ENCODE measurements at places on chromosomes 5 and 9.

GRCh38 chr5:148979083-148979723 is 83.7 kb downstream of the SH3TC2 start:
- no peak for DNase-seq

DNA sequence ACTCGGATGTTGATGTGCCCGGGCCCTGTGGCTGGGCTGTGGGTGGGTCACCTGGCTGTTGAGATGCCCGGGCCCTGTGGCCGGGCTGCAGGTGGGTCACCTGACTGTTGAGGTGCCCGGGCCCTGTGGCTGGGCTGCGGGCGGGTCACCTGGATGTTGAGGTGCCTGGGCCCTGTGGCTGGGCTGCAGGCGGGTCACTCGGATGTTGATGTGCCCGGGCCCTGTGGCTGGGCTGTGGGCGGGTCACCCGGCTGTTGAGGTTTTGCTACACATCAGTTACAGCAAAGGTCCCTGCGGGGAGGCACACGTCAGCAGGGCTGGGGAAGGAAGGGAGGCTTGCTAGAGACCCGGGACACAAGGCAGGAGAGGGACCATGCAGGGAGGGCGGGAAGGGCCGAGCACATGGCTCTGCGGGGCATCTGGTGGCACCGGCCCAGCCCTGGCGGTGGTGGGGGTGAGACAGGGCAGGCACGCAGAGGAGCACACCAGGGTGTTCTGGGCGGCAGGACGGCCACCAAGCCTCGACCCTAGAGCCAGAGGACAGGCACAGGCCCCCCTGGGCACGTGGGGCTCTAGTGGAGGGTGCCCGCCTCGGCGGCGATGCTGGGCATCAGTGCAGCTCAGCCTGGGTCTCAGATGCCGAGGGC is 35.4 kb downstream of the PNPLA7 start:
- DNase-seq, result no peak

GRCh38 chr5:78837836-78838235 is 147.3 kb downstream of the ARSB start:
- DNase-seq, result no peak

GRCh38 chr5:16179511-16179935 is at the start of gene MARCHF11:
Gene MARCHF11, minus strand, starts transcription at chr5:16179791. Its CDS starts 216 bp downstream, at chr5:16179575.
- DNase-seq, result no peak

- DNase-seq, result no peak
Measured at GRCh38 chr9:12739014-12739652, 35.7 kb upstream of the LURAP1L start.

- no peak for DNase-seq
Measured at GRCh38 chr5:107526-107925, 15.6 kb downstream of the PLEKHG4B start.

GRCh38 chr9:75140261-75140660 is 51.9 kb downstream of the OSTF1 start:
- no peak for DNase-seq

- DNase-seq, result no peak
Measured at GRCh38 chr5:16482891-16483290, 17.3 kb upstream of the ZNF622 start.

GRCh38 chr9:93065135-93065720 is 6.7 kb downstream of the SUSD3 start:
- no peak for DNase-seq

- DNase-seq, result no peak
Measured at GRCh38 chr5:9624196-9624947, 5.8 kb downstream of the TAS2R1 start.

DNA sequence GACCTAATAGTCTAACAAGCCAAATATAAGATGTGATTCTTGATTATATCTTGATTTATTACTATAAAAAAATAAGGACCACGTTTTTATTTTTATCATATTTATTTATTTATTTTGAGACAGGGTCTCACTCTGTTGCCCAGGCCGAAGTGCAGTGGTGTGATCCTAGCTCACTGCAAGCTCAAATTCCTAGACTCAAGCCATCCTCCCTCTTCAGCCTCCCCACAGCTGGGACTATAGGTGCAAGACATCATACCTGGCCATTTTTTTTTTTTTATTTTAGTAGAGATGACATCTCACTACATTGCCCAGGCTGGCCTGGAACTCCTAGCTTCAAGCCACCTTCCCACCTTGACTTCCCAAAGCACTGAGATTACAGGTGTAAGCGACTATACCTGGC is 61.0 kb upstream of the LARP1 start:
- DNase-seq, result no peak

- no peak for DNase-seq
Measured at GRCh38 chr5:39928709-39929108, 503.9 kb upstream of the DAB2 start.

DNA sequence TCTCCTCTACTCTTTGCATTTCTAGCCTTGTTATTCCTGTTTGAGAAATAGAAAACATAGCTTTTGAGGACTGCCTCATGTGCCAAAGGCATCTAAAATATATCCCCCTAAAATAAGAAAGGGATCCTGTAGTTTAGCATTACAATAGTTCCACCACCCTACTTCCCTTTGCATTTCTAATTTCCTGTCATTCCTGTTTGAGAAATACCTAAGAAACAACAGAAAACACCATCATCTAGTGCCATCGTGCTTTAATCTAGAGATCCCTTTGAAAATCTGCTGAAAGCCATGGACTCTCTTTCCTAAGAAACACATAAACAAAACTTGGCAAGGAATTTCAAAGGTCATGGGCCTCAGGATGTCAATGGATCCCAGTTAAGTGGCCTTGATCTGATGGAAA is 7.5 kb downstream of the CLK4 start:
- no peak for DNase-seq

DNA sequence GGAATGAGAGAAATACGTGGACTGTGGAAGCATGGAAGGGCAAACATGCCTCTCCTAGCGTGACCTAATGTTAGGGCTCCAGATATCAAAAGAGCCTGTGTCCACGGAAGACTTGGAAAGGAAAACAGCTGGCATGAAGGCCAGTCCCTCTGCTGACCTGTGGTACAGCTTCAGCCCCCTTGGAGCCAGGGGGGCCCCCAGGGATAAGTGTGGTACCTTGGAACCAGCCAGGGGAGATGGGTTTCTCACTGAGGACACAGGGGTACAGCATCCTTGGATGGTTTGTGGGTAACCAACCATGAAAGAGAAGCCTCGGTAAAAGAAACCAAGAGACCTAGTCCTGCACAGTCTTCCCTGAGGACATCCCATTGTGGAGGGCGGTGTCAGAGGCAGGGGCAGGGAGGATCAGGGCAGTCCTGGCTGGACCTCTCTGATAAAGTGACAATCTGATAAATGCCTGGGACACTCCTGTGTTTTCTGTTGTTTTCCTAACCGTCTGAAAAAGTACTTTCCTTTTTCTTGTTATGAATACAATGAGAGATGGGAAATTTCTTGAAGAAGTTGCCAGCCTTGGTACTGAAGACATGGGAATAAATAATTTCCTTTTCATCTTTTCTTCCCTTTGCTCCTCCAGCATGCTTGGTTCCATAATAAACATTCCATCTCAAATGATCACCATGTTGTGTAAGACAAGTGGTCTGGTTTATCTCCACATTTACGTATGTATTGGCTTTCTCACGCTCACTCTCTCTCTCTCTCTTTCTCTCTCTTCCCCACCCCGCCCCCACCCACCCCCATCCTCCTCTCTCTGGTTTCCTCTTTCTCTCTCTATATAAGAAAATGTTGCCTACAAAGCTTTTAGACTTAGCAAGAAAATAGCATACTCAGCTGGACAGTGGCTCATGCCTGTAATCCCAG is 102.1 kb downstream of the SUSD1 start:
- DNase-seq, result no peak

DNA sequence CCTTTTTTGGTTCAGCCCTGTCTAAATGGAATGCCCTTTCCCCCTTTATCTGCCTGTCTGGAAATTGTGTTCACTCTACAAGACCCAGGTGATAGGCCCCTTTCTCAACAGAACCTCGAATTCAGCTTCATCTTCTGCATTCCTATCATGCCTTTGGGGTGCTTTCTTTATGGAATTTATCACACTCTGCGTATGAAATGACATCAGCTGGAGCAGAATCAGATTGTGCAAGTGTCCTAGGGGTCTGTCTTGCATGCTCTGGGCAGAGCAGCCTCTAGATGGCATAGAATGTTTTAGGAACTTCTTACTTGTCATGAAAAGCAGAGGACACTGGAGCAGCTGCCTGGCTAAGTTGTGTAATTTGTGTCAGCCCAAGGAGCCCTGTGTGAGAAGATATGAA is 84.9 kb downstream of the ISL1 start:
- no peak for DNase-seq

GRCh38 chr5:53035868-53036381 is 46.8 kb downstream of the ITGA2 start:
- no peak for DNase-seq

DNA sequence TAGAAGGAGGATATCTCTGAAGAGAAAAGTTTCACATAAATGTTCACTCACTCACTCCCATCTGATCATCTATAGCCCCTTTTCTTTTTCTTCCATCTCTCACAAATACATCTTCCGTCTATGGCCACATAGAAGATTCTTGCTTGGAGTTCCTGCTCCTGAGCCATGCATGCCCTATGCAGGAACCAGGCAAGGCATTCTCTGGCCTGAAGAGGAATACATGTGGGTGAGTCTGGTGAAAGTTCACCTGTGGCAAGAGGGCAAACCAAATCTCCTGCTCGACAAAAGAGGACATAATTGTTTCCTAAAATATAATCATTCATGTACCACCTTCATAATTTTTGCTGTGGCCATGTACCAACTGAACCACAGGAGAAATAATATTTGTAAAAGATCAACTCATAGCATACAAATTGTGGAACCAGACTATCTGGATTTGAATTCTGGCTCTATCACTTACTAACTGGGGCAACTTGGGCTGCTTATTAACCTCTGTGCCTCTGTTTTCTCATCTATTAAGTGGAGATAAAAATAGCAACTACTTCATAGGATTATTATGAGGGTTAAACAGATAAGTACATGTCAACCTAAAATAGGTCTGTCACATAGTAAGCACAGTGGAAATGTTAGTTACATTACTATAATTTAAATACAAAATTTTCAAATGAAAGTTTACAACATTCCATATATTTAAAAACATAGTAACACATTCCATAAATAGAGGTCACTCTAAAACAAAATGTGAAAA is 121.2 kb upstream of the NFIB start:
- DNase-seq, result no peak

GRCh38 chr5:63963080-63963735 is 963 bp upstream of the HTR1A start:
- no peak for DNase-seq

DNA sequence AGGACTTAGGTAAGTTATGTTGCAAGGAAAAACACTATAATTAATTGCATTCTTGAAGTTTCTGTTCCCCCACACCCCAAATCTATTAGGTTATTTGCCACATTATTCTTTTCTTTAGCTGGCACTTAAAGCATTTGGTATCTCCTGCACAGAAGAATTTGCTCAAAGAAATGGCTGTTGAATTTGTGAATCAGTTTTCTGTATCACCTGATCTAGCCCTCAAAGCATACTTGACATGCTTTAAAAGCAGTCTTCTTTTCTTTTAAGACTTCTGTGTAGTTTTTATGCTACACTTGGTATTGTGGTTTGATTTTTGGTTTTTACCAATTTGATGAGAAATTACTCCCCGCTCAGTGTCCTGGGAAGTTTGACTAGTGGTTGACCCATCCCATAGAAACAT is 69.1 kb downstream of the RIC1 start:
- DNase-seq, result no peak

Data from activated gamma-delta T cell treated with anti-CD3 and anti-CD28 coated beads, Interleukin-2, amount 50 U/mL, for 16 hours (primary cell).